ENCODE measurements at places on chromosomes 5 and 9.

GRCh38 chr5:2320611-2321010 lies 430.9 kb downstream of the IRX2 start:
- DNase-seq, result no peak

GRCh38 chr9:105073147-105073546 lies 145.2 kb upstream of the ABCA1 start:
- DNase-seq, result no peak

DNA sequence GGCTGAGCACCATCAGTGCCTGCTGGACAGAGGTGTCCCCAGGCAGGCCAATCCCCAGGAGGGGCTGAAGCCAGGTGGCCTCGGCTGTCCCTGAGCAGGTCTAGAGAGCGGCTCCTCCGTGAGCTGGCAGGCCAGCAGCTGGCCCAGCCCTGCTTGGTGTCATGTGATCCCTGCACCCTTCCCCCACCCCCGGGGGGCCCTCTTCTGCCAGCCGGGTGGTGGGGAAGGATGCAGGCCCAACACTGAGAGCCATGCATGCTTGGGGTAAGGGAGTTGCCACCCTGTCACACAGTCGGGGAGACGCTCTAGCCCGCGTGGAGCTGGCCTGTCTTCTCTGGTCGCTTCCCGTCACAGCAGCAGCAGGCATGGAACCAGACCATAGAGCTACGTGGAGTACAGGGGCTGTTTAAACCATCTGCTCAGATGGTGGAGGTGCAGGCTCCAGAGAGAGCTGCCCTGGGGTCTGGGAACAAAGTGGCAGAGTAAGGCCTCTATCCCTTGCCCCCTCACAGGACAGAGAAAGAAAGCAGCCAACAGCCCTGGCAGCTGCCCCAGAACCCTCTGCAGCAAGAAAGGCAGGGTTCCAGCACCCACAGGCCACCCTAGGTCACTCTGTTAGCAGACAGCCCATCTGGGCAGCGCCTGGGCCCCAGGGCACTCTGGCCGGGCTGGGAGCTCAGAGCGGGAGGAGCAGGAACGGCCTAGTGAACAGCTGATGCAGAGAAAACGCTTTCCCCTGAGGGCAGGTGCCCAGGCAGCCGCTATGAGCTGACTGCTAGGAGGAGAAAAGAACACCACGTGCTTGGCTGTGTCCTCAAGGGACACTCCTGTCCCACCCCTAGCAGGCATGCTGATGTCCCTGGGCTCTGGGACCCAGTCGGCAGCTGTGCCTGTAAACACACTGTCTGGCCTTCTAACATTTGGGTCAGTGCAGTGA lies 6.8 kb downstream of the RALGDS start:
- DNase-seq, result no peak

DNA sequence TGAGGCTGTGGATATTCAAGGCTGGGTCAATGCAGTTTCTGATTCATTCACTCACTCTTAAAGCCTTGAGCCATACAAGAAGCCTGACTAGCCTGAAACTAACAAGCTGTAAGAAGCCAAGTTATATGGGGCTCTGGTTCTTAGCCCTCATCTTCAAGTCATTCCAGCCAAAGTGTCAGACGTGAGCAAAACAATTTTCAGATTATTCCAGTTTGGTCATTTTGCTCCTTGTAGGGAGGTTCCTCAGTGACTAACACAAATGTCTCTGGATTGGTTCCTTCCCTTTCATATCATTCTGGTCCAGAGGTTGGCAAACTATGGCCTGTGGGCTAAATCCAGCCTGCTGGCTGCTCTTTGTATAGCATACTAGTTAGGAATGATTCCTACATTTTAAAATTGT lies 12.5 kb upstream of the SHOC1 start:
- DNase-seq, result no peak

GRCh38 chr9:126117158-126117425 lies 209.5 kb upstream of the MVB12B start:
- no peak for DNase-seq

DNA sequence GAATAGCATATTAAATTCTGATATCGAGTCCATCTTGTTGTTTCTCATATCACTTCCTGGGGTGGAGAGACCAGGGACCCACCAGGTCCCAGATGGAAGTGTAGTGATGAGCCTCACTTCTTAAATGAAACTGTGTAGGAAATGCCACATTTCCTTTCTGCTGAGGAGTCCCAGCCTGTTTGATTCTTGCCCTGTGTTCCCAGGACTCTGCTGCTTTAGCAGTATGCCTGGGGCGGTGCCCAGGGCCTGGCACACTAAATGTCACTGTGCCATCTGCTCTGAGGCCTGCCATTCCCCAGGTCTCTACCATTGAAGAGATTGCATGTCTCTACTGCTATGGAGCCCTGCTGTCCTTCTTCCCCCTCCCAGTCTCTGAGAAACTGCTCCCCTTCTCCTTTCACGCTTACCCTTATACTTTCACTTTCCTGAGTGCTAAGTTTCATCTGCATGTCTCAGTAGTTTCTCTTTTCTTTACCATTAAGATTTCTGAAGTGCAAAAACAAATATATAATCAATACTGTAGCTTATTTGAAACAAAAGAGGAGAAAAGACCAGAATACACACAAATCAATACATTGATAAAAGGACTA lies 260.4 kb downstream of the GABRB2 start:
- DNase-seq, result no peak
